Testis (tissue), 5 donors: ENCODE measurements at places on chromosomes 7 and 10.
A peak's percentile ranks its signal among the peaks of the same experiment; 100 is the strongest.

GRCh38 chr7:142300689-142301088 is 42.8 kb upstream of the PRSS58 start:
- peak; percentile 42 for DNase-seq

DNA sequence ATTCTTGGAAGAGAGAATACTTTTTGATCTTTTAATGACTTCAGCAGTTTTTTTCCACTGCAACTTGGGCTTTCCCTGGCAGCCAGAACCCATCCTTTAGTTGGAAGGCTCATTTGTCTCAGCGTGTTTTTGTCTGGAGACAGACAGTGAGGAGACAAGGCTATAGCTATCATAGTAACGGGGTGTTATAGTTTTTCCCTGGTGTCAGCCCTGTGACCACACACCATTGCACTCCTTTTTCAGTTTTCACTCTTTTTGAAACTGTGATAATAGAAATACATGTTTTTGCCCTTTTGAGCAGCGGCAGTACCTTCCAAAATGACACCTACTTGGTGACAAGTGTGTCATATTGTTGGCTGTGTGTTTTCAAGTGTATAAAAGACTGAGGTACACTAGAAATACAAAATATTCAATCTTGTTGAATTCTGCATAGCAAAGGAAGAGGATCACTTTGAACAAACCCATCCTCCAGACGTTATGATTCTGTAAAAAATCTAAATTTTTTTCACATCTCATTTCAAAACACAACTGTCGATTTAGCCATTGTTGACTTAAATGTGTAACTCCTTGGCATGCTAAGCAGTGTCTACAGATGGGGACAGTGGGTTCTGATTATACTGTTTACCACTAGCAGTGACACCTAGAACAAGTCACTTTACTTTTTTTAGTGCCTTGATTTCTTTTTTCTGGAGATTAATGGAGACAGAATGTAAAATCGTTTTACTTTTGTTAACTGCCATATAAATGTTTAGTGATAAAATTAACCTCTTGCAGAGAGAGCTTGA is 130.1 kb downstream of the EXOC4 start:
- no peak for DNase-seq

GRCh38 chr7:50304129-50304910 is at the start of gene IKZF1:
Gene IKZF1 (plus strand): TSS chr7:50304716. CDS start chr7:50319062, 14,346 bp downstream.
- DNase-seq = peak; percentile 53

- peak; percentile 96 for DNase-seq
Measured at GRCh38 chr10:71860243-71861029, 9.4 kb upstream of the PSAP start.

DNA sequence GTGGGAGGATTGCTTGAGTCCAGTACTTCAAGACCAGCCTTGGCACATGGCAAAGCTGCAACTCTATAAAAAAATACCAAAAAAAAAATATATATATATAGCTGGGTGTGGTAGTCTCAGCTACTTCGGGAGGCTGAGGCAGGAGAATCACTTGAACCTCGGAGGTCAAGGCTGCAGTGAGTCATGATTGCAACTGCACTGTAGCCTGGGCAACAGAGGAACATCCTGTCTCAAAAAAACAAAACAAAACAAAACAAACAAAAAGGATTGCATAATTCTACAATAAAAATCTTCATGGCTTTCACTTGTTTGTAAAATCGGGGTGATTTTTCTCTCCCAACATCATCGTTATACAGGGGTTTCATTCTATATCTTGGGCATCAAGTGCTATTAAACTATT is 35.1 kb downstream of the GUSB start:
- DNase-seq = peak; percentile 39

DNA sequence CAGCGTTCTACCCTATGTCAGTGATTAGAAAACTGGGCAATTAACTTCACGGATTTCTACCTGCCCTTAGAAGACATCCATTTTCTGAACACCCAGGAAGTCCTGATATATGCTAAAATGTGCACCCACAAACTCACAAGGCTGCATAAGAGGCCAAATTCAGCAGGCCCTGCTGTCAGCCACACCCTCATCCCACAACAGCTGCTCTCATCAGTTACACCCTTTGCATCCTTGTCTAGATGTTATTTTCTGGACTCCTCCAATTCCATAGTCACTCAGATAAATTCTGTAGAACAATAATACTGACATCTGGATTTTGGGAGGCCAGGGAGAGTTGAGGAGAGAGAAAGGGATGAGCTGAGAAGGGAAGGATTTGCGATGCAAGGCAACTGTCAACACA is 208.9 kb downstream of the TAX1BP1 start:
- no peak for DNase-seq

GRCh38 chr10:484925-485661 is 204.4 kb downstream of the DIP2C start:
- no peak for DNase-seq

DNA sequence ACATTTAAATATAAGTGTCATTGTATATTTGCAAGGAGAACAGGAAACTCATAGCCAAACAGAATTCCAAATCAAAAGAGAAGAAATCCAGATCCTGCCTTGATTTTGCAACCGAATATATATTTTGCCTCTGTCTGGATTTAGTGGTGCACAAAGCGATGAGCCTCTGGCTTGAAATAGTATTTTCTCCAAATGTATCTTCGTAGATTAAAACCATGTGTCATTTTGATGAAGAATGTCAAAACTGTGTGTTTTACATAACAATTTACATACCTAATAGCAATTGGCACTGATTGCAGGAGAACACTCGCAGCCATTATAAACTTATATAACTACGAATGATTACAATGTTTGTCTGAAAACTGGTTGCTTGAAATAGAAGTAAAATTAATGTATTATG is 156.4 kb downstream of the ARID5B start:
- no peak for DNase-seq

- no peak for DNase-seq
Measured at GRCh38 chr10:110666673-110667072, 22.5 kb downstream of the RBM20 start.

- DNase-seq = no peak
Measured at GRCh38 chr7:81075150-81075549, 156.3 kb upstream of the SEMA3C start.

DNA sequence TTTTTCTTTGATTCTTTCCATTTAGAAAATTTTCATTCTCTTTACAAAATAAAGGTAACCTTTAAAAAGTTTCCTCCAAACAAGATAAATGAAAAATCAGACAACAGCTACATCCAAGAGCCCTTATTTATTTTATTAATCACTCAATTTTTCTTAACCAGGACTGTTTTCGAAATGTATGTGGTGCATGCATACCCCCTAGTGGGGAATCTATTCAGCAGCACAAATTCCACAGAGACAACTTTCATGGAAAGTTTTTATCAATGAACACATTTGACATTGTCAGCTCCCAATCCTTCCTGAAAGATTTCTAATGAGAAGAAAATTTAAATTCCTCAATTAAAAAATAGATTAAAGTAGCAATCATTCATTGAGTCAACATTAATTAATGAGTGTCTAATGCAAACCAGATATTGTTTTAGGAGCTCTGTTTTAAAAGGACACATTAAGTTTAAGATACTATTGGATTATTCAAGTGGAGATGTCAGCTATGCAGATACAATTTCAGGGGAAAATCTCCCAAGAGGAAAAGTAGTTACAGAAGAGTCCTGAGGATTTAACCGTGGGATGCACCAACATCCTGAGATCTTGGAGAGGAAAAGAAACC is 5.2 kb upstream of the HTR7 start:
- no peak for DNase-seq

DNA sequence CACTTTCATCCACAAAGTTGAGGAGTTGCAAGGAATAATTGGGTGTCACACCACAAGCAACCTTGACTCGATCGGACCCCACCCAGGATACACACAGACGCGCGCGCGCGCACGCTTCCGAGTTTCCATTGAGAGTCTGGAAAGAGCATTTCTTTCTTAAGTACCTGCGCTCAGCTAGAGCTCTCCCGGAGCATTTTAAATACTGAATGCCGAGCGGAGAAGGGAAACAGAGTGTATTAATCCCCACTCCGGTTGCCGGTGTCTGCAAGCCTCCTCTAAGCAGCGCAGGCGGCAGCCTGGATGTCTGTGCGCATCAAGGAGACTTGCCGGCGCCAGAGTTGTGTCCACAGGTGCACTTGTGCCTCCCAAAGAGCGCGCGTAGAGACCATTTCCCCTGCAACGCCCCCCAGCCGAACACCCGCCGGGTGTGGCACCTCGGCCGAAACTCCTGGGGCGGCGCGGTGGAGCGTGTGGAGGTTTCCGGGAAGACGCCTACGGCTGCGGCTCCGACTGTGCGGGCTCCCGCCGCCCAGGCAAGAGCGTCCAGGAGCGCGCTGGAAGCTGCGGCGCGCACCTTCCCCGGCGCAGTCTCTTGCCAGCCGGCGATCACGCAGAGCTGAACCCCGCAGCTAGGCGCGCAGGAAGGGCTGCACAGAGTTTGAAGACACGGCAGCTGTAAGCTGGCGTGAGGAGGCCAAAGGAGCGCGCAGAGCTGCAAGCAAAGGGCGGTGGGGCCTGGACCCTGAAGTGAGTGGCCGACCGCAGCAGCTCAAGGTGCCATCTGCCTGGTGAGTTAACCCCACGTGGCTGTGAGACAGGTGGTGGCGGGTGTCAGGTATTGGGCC is 1.1 kb upstream of the FEZF1 start:
- peak; percentile 42 for DNase-seq

- DNase-seq = no peak
Measured at GRCh38 chr10:91061608-91062007, 140.7 kb upstream of the ANKRD1 start.

GRCh38 chr10:77921395-77921794 is 5.2 kb downstream of the DLG5 start:
- DNase-seq = no peak

DNA sequence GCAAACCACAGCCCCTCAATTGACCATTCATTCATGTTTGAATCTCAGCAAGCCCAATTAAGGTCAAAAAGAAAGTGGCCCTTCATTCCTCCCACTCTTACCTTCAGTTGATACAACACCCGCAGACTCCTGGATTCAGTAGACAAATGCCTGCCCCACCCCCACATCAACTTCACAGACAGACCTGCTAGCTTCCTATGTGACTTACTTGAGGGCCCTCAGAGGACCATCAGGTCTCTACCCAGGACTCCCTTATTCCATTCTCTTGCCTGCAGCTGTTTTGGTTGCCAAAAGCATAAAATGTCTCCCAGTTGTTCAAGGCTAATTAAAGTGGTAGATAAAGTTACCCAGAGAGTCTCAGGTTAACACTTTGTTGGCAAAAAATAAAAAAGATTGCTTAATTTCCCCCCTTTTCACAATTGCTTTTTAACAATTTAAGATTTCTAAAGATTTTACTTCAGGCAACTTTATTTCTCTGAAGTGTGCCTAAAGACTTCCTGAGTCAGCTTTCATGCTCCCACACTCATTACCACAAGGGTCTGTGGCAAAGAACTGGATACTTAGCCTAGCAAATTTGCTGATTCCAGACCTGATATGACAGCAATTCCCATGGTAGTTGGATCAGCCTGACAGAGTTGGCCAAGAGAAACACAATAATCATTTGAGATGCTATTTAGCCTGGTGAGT is 3.3 kb upstream of the MTERF1 start:
- no peak for DNase-seq

GRCh38 chr7:96224685-96225084 is 97.2 kb downstream of the SLC25A13 start:
- no peak for DNase-seq

GRCh38 chr10:121027371-121027770 is 176.2 kb downstream of the WDR11 start:
- DNase-seq = no peak

DNA sequence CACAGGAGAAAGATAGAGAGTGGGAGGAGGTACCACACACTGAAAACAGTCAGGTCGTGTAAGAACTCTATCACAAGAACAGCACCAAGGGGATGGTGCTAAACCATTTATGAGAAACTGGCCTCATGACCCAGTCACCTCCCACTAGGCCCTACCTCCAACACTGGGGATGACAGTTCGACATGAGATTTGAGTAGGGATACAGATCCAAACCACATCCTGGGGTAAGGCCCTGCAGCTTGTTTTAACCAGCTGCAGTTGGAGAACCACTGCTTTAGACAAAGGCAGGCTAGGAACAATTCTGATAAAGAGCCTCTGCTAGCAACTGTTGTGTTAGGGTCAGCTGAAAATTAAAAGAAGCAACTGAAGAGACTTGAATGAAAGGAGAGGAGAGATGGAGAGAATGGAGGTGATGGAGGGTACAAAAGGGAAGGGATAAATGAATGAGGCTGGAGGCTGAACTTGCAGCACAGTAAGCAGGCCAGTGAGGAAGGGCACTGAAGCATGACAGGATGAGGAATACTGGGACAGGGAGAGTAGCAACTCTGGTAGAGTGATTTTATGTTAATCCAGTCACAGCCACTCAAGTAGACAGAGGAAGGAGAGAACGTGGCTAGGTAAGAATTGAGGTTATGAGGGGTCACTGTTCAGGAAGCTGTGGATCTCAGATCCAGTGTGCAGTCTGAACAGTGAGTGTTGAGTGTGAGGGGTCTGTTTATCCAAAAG is 23.6 kb downstream of the MEST start:
- no peak for DNase-seq

DNA sequence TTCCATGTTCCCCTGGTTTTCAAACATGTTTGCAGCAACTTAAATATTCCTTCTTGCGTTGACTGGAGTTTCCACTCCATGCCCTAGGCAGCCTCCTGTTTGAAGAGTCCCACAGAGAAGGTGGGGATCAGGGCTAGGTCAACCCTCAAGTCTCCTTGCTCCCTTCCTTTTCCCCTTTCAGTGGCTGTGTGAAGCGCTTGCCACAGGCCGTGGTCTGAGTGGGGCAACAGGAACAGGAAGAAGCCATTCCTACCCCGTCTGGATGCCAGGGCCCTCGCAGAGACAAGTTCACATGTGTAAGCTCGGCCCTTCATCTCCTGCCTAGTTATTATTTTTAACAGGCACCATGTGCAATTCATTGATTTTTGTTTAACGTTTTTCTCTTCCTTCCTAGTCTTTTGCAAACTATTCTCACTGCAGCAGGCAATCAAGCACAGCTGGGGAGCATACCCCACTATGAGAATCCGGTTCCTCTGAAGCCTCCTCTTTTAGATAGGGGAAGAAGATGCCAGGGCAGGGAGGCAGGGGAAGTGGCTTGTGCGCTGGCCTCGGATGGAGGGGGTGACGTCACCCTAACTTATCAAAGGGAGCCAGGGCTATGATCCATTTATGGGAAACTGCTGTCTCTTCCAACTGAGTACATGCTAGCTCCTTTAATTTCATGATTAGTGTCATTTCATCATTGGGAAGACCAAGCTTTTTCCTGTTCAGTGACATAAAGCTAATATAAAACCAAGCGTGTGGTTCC is 64.2 kb downstream of the PRLHR start:
- DNase-seq = peak; percentile 24

GRCh38 chr7:26443006-26443405 is 151.3 kb downstream of the SNX10 start:
- no peak for DNase-seq

DNA sequence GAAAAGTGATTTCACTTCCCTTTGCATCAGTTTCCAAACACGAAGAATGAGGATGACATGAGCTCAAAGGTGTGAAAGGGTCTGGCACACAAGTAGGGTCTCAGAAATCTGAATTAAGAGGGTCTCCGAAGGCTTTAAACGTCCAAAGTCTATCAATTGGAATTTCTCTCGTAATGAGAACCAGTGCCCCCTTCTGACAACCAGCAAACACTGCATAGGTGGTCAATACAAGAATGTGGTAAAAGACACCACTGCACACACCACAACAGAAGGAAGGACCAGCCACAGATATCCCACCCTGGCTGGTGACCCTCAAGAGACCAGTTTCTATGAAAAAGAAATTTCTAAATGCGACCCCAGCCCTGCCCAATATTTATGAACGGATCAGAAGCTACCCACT is 78.1 kb downstream of the CALN1 start:
- no peak for DNase-seq
